ENCODE measurements at places on chromosomes 5 and 9.
A peak's percentile ranks its signal among the peaks of the same experiment; 100 is the strongest.

DNA sequence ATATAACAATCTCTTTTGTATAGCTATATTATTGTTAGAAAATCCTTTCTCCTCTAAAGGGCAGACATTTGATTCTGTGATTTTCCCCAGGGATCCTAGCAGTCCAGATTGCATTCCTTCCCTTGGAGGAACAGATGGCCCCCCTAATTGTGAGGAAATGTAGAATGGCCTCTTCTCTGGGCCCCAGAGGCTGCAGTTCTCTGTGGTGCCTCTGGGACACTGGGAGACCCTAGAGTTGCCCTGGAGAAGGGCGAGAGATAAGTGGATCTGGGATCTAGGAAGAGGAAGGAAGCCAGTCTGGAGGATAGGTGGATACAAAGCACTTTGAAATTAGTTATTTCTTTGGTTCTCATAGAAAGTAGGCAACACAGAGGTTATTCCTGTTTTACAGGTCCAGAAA, 1.9 kb upstream of the HINT2 start:
- no peak for DNase-seq

GRCh38 chr5:107338335-107338734, 332.4 kb downstream of the EFNA5 start:
- DNase-seq = no peak

DNA sequence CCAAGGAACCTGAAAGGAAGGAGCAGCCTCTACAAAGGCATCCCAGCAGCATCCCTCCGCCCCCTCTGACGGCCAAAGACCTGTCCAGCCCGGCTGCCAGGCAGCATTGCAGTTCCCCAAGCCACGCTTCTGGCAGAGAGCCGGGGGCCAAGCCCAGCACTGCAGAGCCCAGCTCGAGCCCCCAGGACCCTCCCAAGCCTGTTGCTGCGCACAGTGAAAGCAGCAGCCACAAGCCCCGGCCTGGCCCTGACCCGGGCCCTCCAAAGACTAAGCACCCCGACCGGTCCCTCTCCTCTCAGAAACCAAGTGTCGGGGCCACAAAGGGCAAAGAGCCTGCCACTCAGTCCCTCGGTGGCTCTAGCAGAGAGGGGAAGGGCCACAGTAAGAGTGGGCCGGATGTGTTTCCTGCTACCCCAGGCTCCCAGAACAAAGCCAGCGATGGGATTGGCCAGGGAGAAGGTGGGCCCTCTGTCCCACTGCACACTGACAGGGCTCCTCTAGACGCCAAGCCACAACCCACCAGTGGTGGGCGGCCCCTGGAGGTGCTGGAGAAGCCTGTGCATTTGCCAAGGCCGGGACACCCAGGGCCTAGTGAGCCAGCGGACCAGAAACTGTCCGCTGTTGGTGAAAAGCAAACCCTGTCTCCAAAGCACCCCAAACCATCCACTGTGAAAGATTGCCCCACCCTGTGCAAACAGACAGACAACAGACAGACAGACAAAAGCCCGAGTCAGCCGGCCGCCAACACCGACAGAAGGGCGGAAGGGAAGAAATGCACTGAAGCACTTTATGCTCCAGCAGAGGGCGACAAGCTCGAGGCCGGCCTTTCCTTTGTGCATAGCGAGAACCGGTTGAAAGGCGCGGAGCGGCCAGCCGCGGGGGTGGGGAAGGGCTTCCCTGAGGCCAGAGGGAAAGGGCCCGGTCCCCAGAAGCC, 30.8 kb downstream of the CD180 start:
- peak; percentile 57 for DNase-seq

- DNase-seq = no peak
These were observed 312.1 kb upstream of the EFNA5 start for GRCh38 chr5:107982703-107983425.

DNA sequence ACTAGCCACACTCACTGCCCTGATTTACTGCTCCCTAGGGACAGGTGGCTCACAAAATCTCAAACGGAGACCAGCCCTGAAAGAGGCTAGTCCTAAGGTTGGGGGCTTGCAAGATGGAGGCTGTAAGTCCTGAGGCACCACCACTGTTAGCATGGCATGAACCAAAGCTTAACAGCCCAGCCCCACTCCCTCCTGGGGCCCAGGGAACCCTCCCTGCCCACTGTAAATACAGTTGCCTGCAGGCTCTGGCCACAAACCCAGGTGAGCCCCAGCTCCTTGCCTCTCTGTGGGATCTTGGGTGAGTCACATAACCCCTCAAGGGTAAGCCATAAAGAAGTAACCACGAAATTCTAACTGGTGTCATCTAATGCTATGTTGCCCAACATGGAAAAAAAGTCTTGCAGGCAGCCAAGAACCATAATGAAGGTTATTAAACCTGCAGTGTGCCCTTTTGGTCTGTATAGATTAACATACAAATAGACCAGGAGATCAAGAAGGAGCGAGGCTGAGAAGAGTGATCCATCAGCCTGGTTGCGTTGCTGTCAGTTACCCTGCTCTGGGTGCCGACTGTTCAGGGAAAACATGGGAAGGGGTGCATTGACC, 1.7 kb upstream of the POMT1 start:
- DNase-seq = peak; percentile 36

DNA sequence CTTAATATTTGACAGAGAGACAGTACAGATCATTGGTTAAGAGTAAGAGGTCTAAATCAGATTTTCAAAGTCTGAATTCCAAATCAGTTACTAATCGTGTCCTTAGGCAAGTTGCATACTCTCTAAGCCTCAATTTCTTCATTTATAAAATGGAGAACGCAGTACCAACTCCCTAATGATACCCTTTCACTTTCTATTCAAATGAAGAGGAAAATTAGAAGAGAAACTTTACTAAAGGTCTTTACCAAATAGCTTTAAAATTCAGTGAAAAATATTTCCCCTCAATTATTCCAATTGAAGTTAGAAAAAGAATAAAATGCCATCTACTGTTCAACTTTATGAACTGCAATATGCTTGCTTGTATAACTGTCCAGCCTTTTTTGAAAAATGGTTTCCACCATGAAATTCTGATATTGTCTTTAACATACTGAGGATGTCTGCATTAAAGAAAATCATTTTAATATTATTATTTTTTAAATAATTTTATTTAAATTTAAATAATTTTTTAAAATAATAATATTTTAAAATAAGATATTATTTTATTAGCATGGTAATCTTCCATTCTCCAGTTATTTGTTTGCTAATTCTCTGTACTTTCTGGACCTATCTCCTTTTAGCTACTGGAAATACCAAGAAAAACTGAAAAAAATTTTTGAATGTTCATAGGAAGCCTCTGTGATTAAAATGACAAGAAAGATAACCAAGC, 36.0 kb downstream of the POC5 start:
- no peak for DNase-seq

Measured in stimulated activated CD8-positive, alpha-beta memory T cell treated with anti-CD3 and anti-CD28 coated beads, Interleukin-7, amount 100 ng/mL, for 4 hours (primary cell).